ENCODE measurements at places on chromosomes 4 and X. TPM values are rescaled to one million over a fixed set of nuclear protein-coding genes. Genes with fewer than 3 reads are reported as not detected.

The YY2 gene
- total RNA-seq: 5.0 TPM

The DDX53 gene
- total RNA-seq: not detected

DNA sequence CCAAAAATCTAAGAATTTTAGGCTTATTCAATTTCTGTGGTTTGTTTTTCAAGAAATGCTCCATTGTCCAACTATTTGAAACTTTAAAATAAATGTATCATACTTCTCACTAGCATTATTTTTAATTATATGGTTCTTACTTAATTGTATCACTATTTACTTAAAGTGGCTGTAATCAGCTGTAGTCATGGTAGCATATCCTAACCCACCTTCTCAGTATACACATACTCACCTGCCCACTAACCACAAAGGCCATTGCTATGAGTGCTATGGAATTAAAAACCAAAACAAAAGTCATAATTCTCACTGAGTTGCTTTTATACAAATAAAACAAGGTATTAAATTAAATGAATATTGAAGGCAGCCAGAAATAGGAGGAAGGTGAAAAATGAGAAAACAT lies 5.0 kb downstream of the FBXO8 start:
- no peak for DNase-seq
- H3K4me1 ChIP-seq: no peaks in the 10 kb centered on the region
- no peaks in the 10 kb centered on the region for H3K27me3 ChIP-seq
- H3K27ac ChIP-seq: no peak overlapping the region
- H3K4me3 ChIP-seq: no peak overlapping the region

DNA sequence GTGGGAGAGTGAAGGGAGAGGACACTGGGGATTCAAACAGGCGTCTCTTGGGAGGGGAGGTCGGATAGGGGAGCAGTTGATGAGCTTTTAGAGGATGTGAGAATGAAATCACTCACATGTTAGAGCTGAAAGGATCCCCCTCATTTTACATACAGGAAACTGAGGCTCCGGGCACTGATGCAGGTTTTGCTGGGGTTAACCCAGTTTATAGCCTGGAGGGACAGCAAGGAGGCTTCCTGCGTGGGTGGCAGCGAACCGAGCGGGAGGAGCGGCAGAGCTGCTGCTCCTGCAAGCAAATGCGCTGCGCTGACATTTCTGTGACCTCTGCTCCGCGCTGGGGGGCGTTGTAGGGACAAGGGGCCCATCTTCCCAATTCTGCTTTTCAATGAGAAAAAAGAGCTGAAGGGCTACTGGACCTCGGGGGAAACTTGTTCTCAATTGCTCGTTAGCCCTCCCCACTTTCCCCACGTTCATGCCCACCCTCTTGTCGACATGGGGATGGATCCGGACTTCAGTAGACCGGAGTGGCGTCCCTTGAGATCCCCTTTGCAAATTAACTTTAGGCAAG lies 1.2 kb upstream of the NEUROG2 start:
- peaks cover 5% of the 10 kb centered on the region for H3K4me1 ChIP-seq
- no peak for DNase-seq
- H3K27ac ChIP-seq: no peak overlapping the region
- H3K27me3 ChIP-seq: no peaks in the 10 kb centered on the region
- H3K36me3 ChIP-seq: no peaks in the 10 kb centered on the region
- H3K4me3 ChIP-seq: peak overlapping the region; percentile 67

GRCh38 chrX:29528281-29528680 lies 687.1 kb upstream of the MAGEB2 start:
- H3K4me3 ChIP-seq: no peak overlapping the region
- no peaks in the 10 kb centered on the region for H3K36me3 ChIP-seq
- H3K27ac ChIP-seq: no peak overlapping the region
- no peak for DNase-seq

GRCh38 chr4:38354421-38354820 lies 309.6 kb upstream of the KLF3 start:
- H3K27me3 ChIP-seq: no peaks in the 10 kb centered on the region
- H3K27ac ChIP-seq: no peak overlapping the region
- DNase-seq: no peak
- H3K36me3 ChIP-seq: no peaks in the 10 kb centered on the region
- no peaks in the 10 kb centered on the region for H3K4me1 ChIP-seq

DNA sequence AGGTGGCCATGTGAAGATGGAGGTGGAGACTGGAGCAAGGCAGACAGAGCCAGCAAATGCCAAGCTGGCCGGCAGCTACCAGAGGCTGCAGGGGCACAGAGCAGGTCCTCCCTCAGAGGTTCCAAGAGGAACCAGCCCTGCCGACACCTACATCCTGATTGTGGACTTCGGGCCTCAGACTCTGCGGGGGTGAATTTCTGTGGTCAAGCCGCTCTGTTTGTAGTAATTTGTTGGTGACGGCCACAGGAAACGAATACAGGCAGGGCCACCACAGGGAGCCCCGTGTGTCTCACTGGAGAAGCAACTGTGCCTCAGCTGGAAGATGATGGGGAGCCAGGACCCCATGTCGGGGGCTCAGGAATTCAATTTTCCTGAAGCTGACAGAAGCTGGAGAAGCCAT lies 28.3 kb downstream of the ZFYVE28 start:
- DNase-seq: no peak
- H3K27me3 ChIP-seq: no peaks in the 10 kb centered on the region
- H3K36me3 ChIP-seq: no peaks in the 10 kb centered on the region
- no peak overlapping the region for H3K4me3 ChIP-seq
- H3K4me1 ChIP-seq: no peaks in the 10 kb centered on the region

GRCh38 chrX:68299898-68300297 lies 133.4 kb downstream of the OPHN1 start:
- no peak for DNase-seq
- no peak overlapping the region for H3K27ac ChIP-seq
- no peak overlapping the region for H3K4me3 ChIP-seq
- peaks cover 18% of the 10 kb centered on the region for H3K27me3 ChIP-seq
- no peaks in the 10 kb centered on the region for H3K4me1 ChIP-seq

GRCh38 chr4:110120506-110120905 lies 77.9 kb downstream of the ELOVL6 start:
- no peak overlapping the region for H3K4me3 ChIP-seq
- H3K4me1 ChIP-seq: no peaks in the 10 kb centered on the region
- no peaks in the 10 kb centered on the region for H3K27me3 ChIP-seq
- DNase-seq: no peak

GRCh38 chr4:169210504-169211118 lies 60.1 kb downstream of the SH3RF1 start:
- no peaks in the 10 kb centered on the region for H3K4me1 ChIP-seq
- no peak overlapping the region for H3K4me3 ChIP-seq
- H3K27me3 ChIP-seq: no peaks in the 10 kb centered on the region
- no peak overlapping the region for H3K27ac ChIP-seq
- H3K36me3 ChIP-seq: no peaks in the 10 kb centered on the region
- DNase-seq: no peak

- no peaks in the 10 kb centered on the region for H3K36me3 ChIP-seq
- H3K27me3 ChIP-seq: peaks cover 6% of the 10 kb centered on the region
- H3K27ac ChIP-seq: peak overlapping the region; percentile 98
- DNase-seq: peak; percentile 45
- no peaks in the 10 kb centered on the region for H3K4me1 ChIP-seq
Observed at GRCh38 chrX:54043541-54044125, 640 bp downstream of the PHF8 start.

GRCh38 chr4:95546866-95547714 lies 1.7 kb downstream of the UNC5C start:
- no peaks in the 10 kb centered on the region for H3K36me3 ChIP-seq
- DNase-seq: no peak
- peak overlapping the region; percentile 90 for H3K27ac ChIP-seq
- peaks cover 20% of the 10 kb centered on the region for H3K27me3 ChIP-seq
- no peaks in the 10 kb centered on the region for H3K4me1 ChIP-seq

DNA sequence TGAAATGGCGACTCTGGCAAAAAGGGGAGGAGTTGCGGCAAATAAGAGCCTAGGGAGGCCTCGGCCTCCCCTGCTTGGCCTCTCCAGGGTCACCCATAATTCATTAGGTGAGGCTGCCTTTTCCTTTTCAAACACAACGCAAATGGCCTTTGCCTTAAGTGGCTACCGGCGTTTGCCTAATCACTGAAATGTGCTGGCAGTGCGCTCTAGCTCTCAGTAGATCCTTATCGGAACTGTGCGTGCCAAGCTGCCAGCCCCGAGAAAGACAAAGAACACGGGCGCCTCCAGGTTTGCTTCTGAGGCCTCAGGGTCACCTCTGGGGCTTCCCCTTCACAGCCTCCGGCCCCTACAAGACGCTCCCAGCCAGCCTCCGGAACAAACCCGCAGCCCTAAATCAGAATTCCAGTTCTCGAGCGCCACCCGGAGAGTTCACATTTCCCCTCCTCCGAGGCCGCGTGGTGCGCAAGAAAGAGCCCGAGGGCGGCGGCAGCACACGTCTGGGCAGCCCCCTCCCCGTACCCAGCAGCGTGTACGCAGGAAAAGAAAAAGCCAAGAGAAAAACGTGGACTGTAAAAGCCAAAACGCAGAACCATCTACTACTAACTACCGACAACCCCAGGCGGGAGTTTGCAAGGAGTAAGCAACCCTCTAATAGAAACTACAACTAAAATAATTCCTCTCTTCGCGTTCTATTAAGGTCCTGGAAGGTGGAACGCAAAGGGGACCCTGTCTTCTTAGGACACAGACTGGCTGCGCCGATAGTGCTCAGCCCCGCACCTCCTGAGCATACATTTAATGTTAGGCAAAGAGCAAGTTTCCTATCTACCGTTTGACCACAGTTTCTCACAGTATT lies 76.5 kb upstream of the BCOR start:
- peak overlapping the region; percentile 76 for H3K4me3 ChIP-seq
- DNase-seq: no peak
- no peaks in the 10 kb centered on the region for H3K36me3 ChIP-seq
- H3K27me3 ChIP-seq: peaks cover 91% of the 10 kb centered on the region
